ENCODE measurements at places on chromosomes 4 and X.

GRCh38 chrX:29687687-29688086 is 527.7 kb upstream of the MAGEB2 start:
- DNase-seq: no peak

- peak; percentile 51 for DNase-seq
Observed at GRCh38 chrX:153438532-153438931, 7.3 kb downstream of the TREX2 start.

GRCh38 chr4:15516494-15516893 is 46.8 kb downstream of the CC2D2A start:
- no peak for DNase-seq

GRCh38 chrX:38986586-38986985 is 185.3 kb downstream of the MID1IP1 start:
- peak; percentile 45 for DNase-seq

GRCh38 chr4:7324651-7325121 is 110.0 kb downstream of the PSAPL1 start:
- peak; percentile 48 for DNase-seq

- no peak for DNase-seq
Observed at GRCh38 chr4:89114100-89114499, 2.8 kb downstream of the TIGD2 start.

GRCh38 chr4:122606364-122607043 is 14.4 kb downstream of the IL21 start:
- peak; percentile 71 for DNase-seq

GRCh38 chr4:120481756-120482155 is 415.1 kb upstream of the MAD2L1 start:
- no peak for DNase-seq

DNA sequence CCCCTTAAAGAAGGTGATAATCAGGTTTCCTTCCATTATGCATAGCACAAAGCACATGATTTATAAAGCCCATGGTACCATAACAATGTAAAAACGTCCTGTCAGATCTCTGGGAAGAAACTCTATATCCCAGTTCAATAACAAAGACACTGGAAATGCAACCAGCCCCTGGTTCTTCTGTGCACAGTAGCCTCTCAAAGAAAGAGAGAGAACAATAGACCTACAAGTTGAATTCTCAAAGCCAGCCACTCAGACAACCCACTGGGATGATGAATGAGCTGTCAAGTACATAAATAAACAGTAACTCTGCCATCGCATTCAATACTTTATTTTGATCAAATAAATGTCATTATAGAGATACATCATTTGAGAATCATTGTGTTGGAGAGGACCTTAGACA is 400.1 kb upstream of the CPEB2 start:
- no peak for DNase-seq

DNA sequence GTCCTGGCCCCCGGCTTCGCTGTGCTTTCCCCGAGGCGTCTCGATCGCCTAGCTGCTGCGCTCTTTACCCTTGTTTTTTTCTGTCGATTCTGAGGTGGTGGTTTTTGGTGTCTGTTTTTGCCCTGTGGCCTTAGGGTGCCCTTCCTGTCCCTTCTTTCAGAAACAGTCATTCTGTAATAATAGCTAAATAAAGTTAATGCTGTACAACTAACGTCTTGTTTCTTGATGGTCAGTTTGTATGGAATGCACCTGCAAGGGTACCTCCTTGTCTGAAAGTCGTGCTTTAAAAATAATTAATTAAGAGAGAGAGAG is 686 bp downstream of the FIP1L1 start:
- DNase-seq: no peak

GRCh38 chr4:155616117-155616516 is 50.5 kb upstream of the GUCY1A1 start:
- DNase-seq: no peak

- DNase-seq: no peak
Observed at GRCh38 chrX:16589211-16589610, 60.7 kb upstream of the S100G start.

GRCh38 chr4:151614561-151614960 is 146.2 kb downstream of the GATB start:
- no peak for DNase-seq

- no peak for DNase-seq
Observed at GRCh38 chrX:63675716-63676115, 109.3 kb downstream of the ARHGEF9 start.

DNA sequence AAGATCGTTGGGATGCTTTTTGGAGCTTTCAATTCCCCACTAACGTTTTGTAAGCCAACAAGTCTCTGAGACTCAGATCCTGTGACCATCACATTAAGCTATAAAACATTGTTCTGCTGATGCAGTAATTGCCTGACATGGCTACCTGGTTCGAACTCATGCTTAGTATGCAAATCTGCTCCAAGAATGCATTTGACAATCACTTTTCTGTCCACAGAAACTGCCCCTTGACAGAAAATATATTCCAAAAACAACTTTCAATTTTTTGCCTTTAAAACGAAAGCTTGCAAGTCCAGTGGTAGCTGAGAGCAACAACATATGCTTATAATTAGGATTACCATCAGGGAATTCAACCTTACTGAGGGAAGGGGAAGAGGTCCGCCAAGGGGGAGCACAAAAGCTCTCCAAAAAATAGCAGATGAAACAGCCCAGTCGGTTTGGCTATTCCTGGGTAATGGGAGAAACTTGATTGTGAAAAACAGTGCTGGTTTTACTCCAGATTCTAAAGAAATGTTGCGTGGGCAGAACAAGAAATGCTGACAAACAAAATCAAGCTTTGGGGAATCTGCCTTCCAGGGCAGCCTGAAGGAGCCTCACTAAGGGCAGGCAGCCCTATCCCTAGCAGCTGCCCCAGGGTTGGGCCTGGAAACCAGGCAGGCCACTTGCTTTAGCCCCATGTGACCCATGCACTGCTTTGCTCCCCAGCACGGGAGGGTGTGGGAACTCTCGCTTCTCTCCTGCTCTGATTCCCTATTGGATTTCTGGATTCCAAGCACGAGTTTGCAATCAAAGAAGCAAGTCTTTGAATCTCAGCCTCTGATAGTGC is 160.7 kb upstream of the LDB2 start:
- DNase-seq: no peak

DNA sequence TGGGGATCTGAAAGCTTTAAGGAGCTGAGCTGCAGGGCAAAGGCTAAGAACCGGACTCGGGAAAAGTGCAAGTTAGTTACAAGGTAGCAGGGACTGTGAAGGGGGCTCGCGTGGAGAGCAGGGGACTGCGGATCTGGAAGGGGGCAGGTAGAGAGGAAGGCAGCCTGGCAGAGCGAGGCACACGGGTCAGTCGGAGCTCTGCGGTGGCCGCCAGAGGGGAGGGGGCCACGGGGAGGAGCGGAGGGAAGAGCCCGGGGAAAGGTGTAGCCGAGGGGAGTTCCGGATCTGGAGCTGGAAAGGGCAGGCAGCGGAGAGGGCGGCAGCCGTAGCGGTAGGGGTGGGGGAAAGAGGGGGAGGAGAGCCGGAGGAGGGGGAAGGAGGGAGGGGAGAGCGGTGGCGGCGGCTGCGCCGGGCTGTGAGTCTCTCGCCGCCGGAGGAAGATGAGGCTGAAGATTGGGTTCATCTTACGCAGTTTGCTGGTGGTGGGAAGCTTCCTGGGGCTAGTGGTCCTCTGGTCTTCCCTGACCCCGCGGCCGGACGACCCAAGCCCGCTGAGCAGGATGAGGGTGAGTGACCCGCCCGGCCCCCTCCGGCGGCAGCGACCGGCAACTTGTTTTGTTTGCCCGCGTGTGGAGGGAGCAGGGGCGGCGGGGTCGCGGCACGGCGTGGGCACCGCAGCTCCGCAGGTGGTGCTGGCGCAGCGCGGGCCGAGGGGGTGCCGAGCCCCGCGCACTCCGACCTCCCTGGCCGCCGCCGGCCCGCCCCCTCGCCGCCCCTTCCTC is at the start of gene GALNT7:
GALNT7 (plus strand) TSS at position 416 of the 782 bp plus-strand sequence; CDS start at position 441, 25 bp downstream.
- peak; percentile 73 for DNase-seq

DNA sequence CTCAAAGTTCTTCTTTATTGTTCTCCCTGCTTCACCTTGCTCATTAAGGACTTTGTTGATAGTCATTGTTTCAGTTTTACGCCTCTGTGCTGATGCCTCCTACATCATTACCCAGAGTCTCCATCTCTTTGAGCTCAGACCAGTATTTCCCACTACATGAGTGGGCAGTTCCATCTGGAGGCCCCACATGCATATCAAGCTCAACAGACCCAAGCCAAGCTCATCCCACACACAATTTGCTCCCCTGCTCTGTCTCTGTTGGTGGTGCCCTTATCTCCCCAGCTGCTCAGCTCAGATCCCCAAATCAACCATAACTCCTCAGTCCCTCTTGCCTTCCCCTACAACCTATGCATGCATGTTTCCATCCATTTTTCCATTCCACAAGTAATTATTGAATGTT is 85.1 kb upstream of the EFNB1 start:
- DNase-seq: no peak
